ENCODE measurements at places on chromosomes 12 and 14. TPM values are rescaled to one million over a fixed set of nuclear protein-coding genes. Genes with fewer than 3 reads are reported as not detected.
A peak's percentile ranks its signal among the peaks of the same experiment; 100 is the strongest.

DNA sequence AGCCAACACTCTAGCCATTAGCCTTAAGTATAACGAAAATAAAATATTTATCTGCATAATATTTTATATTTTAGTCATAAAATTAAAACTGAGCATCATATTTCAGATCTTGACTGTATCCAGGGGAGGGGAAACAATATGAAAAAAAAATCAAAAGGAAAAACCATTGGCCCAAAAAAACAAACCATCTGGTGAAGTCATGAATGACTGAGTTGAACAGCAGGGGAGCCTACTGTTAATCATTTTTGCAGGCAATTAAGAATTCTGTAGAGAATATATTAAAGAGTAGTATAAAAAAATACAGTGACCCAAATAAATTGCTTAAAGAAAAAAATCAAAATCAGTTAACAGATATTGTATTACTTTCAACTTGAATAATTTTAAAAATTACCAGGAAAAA lies 224.8 kb downstream of the C12orf50 start:
- no peak for DNase-seq

- no peak for DNase-seq
Measured at GRCh38 chr12:116187151-116187511, 90.4 kb downstream of the MED13L start.

DNA sequence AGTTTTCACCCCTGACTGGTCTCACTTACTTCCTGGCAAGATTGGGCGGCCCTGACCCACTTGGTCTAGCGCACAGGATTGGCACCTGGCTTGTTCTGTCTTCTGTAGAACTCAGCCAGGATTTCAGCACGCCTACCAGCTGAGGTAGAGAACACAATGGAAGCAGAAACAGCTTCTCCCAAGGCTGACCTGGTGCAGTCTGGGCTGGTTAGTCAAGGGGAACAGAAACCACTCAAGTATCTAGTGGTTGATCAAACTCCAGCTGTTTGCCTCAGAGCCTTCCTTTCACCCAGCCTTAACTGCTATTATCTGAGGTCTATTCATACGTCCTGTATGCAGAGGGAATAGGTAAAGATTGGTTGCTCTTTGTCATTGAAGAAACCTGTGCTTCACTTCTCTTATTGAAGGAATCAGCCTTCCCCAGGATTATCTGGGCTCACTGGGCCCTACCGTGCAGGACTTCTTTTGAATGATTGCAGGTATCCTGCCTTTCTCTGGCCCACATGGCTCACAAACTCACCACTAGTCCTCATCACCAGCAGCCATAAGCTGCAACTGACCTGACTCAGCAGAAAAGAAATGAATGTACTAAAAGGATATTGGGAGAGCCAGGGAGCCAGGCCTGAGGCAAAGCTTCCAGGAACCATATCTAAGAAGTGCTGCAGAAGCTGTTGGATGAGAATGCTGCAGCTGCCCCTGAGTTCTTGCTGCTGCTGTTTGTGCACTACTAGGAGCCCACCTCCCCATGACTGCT lies 2.5 kb upstream of the PLEKHD1 start:
- DNase-seq, result no peak

- DNase-seq, result no peak
Measured at GRCh38 chr12:13425766-13426165, 229.2 kb downstream of the EMP1 start.

DNA sequence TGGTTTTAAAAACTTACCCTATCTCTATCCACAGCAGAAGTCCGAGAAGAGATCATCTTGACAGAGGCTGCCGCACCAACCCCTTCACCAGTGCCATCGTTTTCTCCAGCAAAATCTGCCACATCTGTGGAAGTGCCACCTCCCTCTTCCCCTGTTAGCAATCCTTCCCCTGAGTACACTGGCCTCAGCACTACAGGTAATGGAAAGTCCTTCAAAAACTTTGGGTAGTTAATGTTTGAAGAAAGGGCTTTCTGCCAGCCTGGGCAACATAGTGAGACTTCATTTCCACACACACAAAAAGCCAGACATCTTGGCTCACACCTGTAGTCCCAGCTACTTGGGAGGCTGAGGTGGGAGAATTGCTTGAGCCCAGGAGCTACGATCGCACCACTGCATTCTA lies 41.6 kb upstream of the RIC8B start:
- peak; percentile 26 for DNase-seq

DNA sequence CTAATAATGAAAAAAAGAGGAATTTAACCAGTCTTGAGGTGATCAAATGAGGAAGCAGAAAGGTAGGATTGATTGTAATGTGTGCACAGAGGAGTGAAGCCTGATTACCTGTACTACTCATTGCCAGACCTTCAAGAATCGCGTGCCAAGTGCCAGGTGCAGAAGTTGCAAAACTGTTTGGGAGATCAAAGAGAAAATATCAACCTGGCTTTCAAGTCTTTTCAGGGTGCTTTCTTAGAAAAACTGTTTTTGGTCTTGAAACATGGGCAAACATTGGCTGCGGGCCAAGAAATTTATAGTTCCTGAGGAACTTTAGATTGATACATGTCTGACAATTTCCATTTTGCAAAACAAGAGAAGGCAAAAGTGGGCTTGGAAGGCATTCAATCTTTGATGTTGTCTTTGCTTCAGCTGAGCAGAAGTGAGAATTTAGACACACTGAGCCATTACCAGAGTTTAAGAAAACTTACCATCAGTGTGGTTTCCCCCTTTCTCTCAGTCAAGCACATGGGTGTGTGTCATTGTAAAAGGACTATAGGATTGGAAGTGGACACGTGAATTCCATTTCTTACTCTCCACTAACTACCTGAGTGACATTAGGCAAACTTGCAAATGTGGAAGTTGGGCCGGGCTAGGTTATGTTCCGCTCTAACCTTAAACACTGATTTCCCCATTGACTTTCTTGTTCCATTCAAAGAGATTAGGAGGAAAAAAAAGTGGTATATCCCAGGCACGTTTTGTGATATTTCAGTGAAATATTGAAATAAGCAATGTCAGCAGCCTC lies 486.2 kb downstream of the DIO2 start:
- DNase-seq, result no peak

DNA sequence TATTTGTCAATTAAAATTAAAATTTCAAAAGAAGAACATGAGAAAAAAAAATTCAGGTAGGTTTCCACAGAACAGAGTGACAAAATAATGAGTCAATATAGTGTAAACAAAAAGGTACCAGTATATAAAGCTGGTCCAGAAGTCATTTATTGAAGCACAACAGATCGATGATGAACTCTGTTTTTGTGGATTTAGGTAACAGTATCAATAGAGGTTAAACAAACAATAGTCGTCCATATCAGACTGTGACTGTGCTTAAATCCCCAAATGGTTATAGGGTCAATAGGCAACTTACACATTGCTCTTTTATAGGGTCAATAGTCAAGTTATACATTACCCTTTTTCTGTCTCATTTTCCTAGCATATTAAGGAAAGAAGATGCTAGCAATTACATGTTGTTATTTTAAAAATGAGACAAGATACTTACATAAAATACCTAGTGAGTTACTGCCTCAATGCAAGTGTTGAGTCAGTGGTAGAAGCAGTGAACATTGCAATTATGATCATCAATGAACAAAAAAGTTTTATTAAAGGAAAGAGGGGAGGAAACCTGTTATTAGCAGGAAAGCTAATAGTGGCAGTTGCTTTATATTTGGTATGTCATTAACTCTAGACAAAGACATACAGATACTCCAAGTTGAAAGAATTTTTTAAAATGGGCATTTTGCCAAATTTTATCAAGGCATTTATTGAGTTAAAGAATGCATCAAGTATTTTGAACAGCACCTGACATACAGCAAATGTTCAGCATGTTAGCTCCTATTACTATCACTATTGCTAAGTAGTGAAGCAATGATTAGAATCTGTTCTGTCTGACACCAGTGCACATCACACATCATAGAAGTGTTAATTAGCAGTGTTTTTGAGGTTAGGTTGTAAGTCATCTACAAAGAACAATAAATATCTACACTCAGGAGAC lies 102.9 kb downstream of the CCER1 start:
- no peak for DNase-seq

DNA sequence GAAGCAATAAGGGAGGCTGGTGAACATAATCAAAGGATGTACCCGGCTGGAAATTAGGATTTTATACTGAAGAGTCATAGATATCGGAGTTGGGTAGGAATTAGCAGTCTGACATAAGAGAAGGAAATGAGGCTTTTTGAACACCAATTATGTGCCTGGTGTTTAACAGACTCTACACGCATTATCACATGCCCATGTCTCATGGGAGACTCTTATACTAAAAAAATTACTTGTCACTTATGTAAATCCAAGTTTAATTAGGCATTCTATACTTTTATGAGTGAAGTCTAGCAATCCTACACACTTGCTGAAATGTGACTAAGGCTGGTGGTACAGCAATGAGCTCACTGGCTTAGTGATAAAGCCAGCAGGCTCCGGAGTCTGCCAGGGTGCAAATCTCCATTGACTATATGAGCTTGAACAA lies 93.5 kb downstream of the NUAK1 start:
- DNase-seq, result no peak

DNA sequence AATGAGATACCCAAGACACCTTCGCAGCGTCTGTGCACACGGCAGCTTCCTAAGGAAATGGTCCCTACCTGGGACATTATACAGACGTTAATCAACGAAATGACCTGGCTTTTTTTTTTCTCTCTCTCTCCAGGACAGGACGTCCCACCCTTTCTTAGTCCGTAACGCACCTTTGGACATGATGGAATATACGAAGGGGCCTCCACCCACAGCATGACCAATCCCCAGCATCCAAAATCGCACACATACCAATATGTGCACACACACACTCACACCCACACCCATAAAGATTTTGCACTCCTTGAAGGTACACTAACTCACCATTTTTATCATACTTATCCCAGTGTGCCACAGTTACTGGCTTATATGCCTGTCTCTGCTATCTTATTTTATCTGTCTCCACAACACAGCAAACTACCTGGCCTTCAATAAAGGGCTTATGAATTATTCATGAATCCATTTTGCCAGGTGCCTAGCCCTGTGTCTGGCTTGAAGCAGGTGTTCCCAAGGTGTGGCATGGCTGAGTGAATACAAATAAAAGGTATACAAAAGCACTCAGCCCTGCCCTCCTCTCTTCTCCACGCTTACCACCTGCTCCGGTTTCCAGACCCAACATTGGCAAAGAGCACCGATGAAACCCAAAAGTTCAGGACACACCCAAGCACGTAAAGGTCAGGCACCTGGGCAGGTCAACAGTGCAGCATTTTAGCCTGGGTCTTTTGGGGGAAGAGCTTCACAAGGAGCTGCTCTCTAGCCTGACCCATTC lies 2.2 kb downstream of the SCNN1A start:
- no peak for DNase-seq

- no peak for DNase-seq
Measured at GRCh38 chr12:57162553-57163125, 15.2 kb upstream of the LRP1-AS start.

GRCh38 chr12:124599074-124599999 lies 31.9 kb upstream of the NCOR2 start:
- no peak for DNase-seq

DNA sequence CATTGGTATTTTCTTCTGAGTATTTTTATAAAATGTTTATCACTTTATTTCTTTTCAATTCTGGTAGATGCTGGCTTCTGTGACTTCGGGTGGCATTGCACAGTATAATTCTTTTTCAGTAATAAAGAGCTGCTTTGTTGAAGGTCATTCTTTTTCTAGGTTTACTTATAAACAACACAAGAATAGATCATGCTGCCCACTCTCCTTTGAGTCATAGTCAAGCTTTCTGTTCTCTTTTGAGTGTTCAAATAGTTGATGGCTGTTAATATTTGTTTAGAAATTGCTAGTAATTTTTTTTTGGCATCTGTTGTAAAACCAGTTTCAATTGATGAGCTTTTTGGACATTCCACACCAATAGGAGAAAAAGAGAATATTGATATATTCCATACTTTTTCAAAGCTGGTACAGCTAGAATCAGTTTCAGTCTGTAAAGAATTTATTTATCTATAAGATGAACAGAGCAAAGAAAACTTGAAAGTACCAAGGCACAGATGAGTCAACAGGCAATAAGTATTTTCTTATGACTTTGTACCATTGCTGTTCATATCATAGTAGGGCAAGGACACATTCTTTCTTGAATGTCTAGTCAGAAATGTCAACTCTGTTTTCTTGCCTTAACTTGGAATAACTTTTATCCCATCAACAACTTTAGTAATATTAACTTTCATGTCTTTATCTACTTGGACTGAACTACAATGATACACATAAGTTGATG lies 513.0 kb upstream of the SEL1L start:
- no peak for DNase-seq

- DNase-seq, result no peak
Measured at GRCh38 chr12:48744251-48745008, 27.9 kb upstream of the CCNT1 start.

DNA sequence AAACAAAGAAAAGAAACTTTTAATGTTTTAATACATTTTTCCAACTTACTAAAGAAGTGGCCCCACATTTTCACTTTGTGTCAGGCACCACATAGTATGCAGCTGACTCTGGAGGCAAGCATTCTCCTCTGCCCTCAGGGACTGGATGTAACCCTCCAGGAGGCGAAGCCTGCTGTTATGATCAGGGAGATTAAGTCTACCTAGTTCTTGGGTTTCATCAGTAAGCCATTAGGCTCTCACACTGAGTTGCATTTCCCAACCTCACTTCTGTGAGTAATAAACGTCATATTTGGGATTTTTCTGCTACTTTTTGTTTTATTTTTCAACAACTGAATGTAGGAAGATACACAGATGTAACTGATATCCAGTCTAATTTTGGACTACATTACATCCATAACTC lies 101.2 kb upstream of the LRFN5 start:
- no peak for DNase-seq

DNA sequence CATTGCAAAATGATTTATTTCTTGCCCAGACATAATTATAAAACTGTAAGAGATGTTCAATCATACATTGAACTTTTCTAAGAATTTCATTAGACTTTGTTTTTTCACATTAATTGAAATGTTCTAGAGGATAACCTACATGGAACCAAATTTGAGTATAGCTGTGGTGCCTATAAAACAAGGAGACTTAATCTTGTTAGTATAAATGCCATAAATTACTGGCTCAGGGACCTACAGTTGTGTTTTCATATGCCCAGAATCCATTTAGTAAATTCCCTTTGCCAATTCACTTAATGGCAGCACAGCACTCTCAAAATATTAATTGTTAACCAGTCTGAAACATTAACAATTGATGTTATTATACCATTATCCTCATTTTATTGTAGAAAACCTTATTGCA lies 488.5 kb downstream of the NELL2 start:
- no peak for DNase-seq

DNA sequence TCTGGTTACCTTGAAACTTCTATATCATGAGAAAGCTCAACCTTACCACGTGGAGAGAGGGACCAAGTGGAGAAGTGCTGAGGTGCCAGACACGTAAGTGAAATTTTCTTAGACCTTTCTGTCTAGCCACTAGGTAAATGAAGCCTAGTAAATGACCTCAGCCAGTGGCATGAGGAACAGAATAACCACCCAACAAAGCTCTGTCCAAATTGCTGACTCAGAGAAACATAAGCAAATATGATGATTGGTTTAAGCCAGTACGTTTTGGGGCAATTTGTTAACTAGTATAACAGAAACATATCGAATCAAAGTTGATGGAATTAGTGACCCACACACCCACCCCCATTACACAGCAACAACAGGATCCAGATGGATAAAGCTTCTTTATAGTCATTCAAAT lies 75.2 kb upstream of the MAX start:
- DNase-seq, result no peak

Gene GPR84
- 0.39 TPM for total RNA-seq

Gene DGKA
- 28.8 TPM for total RNA-seq

Gene FGFR1OP2
- total RNA-seq, result 53.1 TPM

Gene LRRC43
- total RNA-seq, result 4.0 TPM

Gene OLR1
- total RNA-seq, result 106 TPM

Gene OR4E2
- not detected for total RNA-seq

Gene TSPAN11
- total RNA-seq, result 8.9 TPM

Gene CCDC177
- not detected for total RNA-seq

Gene OTOGL
- total RNA-seq, result 0.15 TPM

Gene DUSP16
- 44.2 TPM for total RNA-seq

Gene C12orf75
- 15.0 TPM for total RNA-seq

Measured in upper lobe of left lung (tissue), 6 donors.